ENCODE measurements at places on chromosomes 3 and 15.
A peak's percentile ranks its signal among the peaks of the same experiment; 100 is the strongest.

GRCh38 chr15:60821462-60822061 lies 342.6 kb upstream of the ICE2 start:
- DNase-seq, result no peak

DNA sequence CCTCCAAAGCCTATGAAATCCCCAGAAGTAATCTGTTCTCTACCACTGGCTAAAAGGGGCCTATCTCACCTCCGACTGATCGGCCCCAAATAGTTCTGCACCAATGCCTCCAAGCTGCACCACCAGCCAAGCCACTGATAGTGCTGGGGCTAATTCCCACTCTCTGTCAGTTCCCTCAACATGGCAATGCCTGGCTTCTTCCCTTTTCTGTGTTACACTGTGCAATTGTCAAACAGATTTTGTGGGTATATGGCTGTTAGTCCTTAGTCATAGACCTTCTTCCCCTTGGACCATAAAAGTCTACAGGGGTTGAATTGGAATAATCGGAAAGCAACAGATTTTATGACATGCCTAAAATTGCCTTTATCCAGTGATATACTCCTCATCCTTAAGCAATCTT lies 9.3 kb upstream of the UBE2E2 start:
- DNase-seq, result no peak

- peak; percentile 48 for DNase-seq
Observed at GRCh38 chr15:50685976-50686468, 575 bp downstream of the TRPM7 start.

- DNase-seq, result no peak
Observed at GRCh38 chr3:43558171-43558570, 63.6 kb downstream of the ANO10 start.

DNA sequence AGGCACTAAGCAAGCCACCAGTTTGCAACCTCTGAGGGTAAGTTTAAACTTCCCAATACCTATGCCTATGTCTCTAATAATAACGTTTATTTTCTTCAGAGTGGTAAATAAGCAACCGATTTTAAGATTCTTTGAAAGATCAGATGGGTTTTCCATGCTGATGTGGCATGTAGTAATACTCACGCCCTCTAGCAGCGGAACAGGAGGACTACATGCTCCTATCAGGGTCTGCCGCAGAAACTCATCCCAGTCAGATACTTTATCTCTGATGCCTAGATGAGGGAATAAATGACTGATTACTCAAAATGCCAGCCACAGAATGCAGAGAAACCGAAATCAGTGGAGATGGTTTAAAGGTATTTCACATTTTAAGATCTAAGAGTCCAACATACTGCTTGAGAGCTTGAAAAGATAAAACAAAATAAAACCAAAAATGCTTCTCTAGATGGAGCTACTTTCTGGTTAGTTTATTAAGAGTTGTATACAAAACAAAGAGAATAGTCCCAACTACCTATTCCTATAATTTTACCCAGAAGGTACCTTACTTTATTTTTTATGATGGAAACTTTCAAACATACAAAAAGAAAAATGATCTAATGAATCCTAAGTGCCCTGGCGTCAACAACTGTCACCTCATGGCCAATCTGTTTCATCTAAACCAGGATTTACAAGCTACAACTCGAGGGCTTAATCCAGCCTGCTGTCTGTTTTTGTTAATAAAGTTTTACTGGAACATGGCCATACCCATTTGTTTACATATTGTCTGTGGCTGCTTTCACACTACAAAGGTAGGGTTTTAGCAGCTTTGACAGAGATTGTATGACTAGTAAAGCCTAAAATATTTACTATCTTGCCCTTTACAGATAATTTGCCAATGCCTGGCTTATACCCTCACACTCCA lies 37.5 kb upstream of the STIMATE start:
- DNase-seq, result peak; percentile 47

DNA sequence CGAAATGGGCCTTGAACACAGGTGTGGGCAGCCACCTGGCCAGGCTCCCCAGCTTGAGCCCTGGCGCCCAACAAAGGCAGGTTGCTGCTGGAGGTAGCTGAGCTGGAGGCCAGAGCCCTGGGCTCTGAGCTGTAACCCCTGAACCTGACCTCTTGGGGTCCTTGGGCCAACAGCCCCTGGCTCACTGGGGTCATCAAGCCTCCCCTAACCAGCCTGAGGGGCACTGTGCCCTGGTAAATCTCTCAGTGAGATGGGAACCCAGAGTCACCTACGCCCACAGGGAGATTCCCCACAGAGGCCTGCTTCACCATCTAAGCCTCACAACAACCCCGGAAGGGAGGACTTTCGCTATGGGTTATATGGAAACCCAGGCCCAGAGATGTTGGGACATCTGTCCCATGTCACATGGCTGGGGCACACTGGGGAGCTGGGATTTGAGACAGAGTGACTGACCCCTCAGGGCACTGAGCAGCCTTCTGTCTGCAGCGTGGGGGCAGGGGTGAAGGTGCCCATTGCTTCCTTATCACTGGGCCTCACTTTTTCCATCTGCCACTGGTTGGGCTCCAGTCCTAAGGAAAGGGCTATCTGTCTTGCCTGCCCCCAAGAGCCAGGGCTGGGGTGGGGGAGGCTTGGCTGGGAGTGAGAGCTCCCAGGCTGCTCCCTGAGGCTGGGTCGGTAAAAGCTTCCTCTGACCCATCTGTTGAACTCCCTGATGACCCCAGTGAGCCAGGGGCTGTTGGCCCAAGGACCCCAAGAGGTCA lies 59.1 kb downstream of the IQSEC1 start:
- DNase-seq, result peak; percentile 33
